ENCODE measurements at places on chromosomes 4 and X.

- no peak for DNase-seq
Measured at GRCh38 chrX:34377645-34378044, 245.5 kb upstream of the FAM47A start.

- no peak for DNase-seq
Measured at GRCh38 chrX:13043138-13043537, 1.3 kb downstream of the FAM9C start.

DNA sequence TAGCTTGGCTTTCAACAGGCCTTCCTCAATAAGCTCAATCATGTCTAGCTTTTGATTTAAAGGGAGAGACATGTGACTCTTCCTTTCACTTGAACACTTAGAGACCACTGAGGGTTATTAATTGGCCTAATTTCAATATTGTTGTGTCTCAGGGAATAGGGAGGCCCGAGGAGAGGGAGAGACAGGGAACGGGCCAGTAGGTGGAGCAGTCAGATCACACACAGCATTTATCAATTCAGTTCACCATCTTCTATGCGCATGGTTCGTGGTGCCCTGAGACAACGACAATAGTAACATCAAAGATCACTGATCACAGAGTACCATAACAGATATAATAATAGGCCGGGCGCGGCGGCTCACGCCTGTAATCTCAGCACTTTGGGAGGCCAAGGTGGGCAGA lies 17.8 kb downstream of the ZNF81 start:
- DNase-seq, result peak; percentile 49

DNA sequence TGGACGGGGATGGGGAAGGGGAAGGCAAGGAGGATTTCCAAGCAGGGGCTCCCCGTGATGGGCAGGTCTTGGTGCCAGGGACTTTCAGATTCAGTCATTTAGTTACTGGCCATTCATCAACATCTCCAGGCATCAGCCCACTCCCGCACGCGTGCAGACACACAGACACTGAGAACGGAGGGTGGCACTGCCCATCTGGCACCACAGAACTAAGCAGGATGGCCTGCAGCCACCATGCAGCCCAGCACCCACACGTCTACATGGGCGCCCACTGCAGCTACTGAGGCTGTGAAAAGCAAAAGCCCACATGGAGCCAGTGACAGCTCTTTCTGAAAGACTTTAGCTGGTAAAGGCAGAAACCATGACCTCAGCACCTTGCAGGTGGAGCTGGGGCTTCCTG lies 176.1 kb upstream of the PSAPL1 start:
- DNase-seq, result no peak

DNA sequence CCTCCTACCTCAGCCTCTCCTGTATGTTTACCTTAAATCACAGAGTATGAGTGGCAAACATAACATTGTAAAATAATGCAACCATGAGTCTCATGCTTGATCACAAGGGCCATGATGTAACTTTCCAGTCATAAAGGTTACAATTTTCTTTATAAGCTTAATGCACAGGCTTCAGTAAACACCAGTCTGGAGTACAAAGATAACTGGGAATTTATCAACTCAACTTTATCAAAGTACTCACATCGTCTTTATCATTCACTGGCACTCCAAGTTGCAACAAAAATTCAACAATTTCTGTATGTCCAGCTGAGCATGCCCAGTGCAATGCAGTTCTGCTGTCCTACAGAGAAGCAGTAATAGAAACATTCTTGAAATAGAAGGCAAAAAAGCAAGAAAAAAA lies 2.8 kb downstream of the PSMD10 start:
- no peak for DNase-seq

GRCh38 chr4:147160908-147161513 lies 215.3 kb upstream of the TTC29 start:
- DNase-seq, result peak; percentile 81

GRCh38 chr4:19227701-19228100 lies 1024.0 kb upstream of the SLIT2 start:
- no peak for DNase-seq

GRCh38 chrX:21374994-21375707 lies 933 bp downstream of the CNKSR2 start:
- DNase-seq, result no peak

DNA sequence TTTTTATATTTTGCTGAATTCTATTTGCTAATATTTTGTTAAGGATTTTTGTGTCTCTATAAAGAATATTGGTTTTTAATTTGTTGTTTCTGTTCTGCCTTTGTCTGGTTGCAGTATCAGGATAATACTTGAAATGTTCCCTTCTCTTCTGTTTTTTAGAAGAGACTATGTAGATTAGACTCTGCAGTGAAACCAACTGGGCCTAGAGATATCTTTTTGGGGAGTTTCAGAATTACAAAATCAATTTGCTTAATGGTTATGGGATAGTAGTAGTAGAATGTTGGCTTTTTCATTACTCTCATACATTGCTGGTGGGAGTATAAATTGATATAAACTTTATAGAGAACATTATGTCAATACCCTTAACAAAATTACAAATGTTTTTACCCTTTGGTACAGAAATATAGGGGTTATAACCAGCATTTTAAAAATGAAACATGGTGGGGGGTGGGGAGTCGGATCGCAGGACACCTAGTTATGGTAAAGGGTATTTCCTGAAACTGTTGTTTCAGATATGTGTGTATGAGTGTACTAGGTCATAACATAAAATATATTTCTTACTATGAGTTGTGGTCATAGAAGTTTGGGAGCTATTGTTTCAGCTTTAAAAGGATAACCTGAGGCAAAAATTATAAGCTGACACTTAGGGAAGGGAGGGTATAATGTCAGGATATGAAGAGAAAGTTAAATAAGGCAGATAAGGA lies 29.0 kb downstream of the CLOCK start:
- no peak for DNase-seq

GRCh38 chr4:14831416-14831815 lies 170.9 kb upstream of the CPEB2 start:
- no peak for DNase-seq

DNA sequence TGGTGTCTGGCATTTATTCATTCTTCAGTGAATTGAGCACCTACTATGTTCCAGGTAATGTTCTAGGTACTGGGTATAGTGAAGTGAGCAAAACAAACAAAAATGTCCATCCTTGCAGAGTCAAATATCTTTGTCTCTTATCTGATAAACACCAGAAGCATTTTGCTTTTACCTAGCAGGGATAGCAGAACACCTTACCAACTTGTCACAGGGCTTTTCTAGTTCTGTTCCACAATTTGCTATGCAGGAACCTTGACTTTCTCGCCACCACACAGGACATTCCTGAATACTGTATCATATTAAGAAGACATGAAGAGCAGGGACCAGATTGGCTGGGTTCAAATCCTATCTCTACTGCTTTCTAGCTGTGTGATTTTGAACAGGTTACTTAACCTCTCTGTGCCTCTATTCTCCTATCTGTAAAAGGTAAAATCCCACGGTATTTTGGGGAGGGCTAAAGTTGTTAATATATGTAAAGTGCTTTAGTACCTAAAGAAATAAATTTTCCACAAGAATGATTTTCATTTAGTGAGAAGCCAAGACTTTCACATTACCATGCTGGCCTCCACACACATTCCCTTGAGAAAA lies 214.5 kb upstream of the S100G start:
- DNase-seq, result no peak

DNA sequence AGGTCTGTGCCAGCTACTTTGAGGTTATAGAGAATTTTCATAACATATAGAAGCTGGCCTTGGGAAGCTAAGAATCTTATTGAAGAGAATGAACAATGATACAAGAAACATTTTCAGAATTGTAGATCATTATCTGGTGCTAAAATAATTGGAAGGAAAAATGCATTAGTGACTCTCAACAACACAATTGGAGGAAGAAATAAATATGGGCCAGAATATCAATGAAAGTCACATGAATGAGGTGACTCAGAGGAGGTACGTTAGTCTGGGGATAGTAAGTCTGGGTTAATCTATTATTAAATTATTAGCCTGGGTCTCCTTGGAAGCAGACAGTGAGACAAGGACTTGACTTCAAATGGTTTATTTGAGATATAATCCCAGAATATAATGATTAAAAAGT lies 529.3 kb upstream of the SLIT2 start:
- DNase-seq, result no peak

GRCh38 chr4:184375027-184375426 lies 99.3 kb downstream of the IRF2 start:
- DNase-seq, result no peak

DNA sequence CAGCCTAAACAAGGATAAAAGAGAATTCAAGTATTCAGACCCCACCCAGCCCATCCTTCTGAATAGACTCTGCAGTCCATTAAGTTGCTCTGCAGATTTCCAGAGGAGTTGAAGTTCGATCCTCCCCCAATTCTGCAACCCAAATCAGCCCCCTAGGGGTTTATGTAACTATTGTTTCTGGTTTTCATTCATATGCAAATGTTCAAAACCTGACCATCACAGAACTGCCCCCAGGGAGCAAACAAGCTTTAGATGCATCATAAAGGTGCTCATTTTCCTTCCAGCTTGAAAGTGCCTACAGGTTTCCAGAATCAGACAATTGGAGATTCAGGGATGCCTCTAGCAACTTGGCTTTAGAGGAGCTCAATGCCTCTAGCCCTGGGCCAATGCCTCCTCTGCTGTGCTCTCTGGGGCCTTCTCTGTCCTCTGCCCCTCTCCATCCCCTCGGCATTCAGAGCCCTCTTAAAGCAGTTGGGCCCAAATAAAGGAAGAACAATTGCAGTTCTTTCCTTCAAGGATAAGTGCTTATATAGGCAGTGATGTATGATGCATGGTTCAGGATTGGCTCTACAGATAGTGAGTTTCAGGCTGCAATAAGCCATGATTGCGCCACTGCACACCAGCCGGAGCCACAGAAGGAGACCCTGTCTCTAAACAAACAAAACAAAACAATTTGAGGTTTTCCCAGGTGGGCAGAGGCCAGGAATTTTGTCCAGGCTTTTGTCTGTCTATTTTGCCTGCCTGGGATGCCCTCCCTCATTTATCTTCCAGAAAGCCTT lies 23.5 kb upstream of the SPINK2 start:
- DNase-seq, result no peak

DNA sequence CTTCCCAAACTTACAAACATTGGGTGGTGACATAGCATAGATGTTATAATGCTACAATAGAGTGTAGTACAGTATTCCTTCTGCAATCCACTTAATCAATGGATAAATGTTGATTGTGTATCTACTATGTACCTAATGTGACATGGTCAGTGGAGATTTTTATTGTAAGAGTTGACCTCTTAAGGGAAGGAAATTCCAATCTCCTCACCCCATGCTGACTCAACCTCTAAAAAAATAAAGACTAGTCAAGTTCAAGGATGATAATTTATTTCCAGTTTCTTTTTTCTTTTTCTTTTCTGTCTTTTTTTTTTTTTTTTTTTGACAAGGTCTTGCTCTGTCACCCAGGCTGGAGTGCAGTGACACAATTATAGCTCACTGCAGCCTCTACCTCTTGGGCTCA lies 206.5 kb upstream of the STS start:
- no peak for DNase-seq

DNA sequence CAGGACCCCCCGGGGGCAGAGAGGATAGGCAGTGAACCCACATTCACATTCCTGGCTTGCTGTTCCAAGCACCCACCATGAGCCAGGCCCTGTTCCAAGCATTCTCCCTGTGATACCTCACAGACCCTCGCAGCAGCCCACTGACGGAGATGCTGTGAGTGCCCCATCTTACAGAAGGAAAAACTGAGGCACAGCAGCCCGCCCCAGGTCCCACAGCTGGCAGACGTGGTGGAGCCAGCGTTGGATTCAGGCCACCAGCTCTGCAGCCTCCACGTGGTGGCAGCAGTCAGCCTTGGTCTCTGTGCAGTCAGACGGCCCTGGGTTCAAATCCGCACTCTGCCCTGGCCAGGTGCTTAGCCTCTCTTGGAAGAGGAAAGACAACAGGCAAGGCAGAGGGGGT lies 16.8 kb downstream of the MAN2B2 start:
- DNase-seq, result no peak

- DNase-seq, result no peak
Measured at GRCh38 chr4:70299643-70300042, 35.1 kb upstream of the CABS1 start.

- DNase-seq, result no peak
Measured at GRCh38 chr4:22941688-22942375, 249.1 kb downstream of the GBA3 start.

GRCh38 chr4:68906780-68907137 lies 44.8 kb downstream of the UGT2A3 start:
- no peak for DNase-seq

DNA sequence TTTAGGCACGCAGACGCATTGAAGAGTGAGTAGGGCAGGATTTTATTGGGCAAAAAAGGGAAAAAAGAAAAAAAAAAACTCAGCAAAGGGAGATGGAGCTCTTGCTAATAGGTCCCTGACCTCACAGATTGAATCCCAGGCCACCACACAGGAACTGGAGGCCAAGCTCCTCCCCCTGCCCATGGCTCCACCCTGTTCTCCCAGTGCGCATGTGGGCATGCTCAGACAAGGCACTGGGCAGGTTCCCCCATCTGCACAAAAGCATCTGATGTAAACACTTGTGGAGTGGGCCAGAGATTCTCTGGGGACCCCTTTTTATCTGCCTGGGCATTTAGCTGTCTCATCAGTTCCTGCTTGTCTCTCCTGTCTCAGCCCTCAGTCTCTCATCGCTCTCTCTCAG lies 9.5 kb downstream of the FRMD7 start:
- DNase-seq, result no peak

DNA sequence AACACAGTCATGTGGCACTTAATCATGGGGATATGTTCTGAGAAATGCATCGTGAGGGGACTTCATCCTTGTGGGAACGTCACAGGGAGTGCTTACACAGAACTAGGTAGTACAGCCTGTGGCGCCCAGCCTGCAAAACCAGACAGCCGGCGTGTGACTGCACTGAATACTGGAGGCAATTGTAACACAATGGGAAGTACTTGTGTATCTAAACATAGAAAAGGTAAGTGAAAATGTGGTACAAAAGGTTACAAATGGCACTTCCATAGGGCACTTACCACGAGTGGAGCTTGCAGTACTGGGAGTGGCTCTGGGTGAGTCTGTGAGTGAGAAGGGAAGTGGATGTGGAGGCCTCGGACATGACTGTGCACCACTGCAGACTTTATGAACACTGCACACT lies 5.2 kb downstream of the TLR3 start:
- DNase-seq, result no peak

GRCh38 chrX:121146059-121146628 lies 98.7 kb downstream of the GLUD2 start:
- peak; percentile 20 for DNase-seq

GRCh38 chr4:131304686-131305085 lies 1844.4 kb upstream of the PCDH10 start:
- no peak for DNase-seq

- DNase-seq, result no peak
Measured at GRCh38 chrX:70476166-70476933, 31.7 kb downstream of the DLG3 start.

GRCh38 chr4:154010371-154010770 lies 221.5 kb upstream of the SFRP2 start:
- DNase-seq, result no peak

GRCh38 chr4:8539661-8540060 lies 40.5 kb upstream of the GPR78 start:
- DNase-seq, result no peak

DNA sequence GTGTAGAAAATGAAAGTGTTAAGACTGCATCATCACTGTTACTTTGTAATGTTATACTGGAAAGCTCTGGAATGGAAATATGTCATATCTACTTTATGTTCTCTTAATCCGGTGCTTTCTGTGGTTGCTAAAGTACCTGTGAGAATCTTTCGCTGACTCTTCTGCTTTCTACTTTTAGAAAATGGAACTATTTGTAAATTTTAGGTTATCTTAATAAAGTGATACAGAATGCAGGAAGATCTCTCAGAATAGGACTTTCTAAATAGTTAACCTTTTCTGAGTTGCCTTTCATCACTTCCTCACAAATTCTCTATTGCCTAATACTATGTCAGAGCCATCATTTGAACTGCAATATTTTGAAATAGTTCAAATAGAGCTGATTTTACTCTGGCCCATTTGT lies 69.3 kb downstream of the BMP2K start:
- peak; percentile 35 for DNase-seq

Data from fibroblast of pulmonary artery (primary cell).